ENCODE measurements at places on chromosomes 3 and 15.

DNA sequence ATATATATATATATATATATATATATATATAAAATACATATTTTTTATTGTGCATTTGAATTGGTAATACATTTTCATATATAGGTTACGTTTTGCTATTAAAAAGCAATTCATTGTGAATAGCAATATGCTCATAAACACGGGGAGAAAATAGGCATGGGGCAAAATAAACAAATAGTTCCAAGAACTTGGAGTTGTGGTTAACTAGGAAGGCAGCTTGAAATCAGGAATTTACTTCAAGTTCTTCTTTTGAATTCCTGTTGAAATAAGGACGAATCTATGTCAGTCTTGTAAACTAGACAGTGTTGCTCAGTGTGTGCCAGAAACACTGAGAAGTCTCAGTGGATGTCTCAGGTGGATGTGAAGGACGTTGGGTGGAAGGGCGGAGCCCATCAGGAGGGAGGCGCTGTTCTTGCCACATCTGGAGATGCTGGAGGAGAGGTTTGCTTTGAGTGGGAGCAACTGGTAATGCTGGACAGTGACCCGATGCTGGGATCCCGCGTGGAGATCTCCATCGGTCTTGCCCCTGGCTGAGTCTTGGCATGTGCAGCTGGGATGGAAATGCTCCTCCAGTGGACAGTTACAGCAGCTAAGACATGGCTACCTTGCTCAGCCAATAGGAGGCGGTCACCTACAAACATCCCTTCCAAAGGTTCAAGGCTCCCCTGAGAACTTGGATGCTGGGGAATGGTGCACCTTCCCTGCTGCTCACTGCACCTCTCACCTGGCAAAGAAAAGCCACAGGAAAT, 2.5 kb downstream of the IL16 start:
- no peak for DNase-seq

- DNase-seq = peak; percentile 57
Measured at GRCh38 chr15:70826634-70827033, 27.3 kb downstream of the LARP6 start.

GRCh38 chr3:162368417-162368816, 871.8 kb downstream of the OTOL1 start:
- no peak for DNase-seq

- DNase-seq = no peak
Measured at GRCh38 chr3:69823743-69824142, 84.5 kb downstream of the MITF start.

DNA sequence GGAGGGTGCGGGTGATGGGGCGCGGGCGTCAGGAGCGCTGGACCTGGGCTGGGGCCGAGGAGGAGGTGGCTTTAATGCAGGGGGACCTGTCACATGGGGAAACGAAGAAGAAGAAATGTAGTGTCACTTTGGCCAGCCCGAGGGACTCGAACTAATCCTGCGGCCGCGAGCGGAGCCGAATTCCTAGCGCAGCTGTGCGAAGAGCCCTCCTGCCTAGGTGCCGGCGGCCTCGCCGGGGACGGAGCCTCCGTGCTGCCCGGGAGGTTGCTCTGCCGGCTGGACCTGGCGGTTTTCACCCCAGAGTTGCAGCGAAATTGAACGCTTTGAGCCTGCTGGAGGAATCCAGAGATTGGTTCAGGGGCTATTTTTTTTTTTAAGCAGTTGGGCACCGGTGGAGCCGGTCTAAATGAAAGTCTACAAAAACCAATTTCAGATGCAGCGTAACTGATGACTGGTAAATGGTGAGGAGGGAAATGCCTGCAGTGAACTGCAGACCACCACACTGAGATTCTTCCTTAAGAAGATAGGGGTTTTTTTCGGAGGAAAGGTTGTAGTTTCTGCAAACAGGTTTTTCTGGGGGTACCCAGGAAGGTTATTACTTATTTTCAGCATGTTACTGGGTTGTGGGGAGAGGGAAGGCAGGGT, 662 bp downstream of the TMEM108 start:
- DNase-seq = no peak

- DNase-seq = peak; percentile 67
Measured at GRCh38 chr3:49673715-49674496, at the start of gene APEH. TSS of gene APEH (plus strand) at chr3:49674351. CDS start at chr3:49674402, 51 bp downstream.

DNA sequence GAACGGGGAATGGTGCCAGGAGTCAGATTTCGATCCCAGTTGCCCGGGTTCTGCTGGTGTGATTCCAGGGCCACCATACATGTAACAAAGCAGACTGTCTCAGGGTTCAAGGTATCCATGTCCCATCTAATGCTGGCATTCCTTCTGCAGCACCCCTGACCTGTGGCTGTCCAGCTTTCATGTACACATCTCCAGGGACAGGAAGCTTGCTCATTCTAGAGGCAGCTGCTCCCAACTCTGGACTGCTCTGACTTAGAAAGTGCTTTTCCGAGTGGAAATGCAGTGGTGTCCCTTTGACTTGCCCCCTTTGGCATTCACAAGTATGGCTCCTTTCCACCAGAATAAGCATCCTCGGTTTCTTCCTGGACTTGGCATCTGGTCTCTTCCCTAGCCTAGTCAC, 30.9 kb downstream of the PML start:
- no peak for DNase-seq

- DNase-seq = no peak
Measured at GRCh38 chr3:194134231-194134756, 1.7 kb upstream of the HES1 start.

- no peak for DNase-seq
Measured at GRCh38 chr3:48826451-48826850, 21.2 kb downstream of the PRKAR2A start.

DNA sequence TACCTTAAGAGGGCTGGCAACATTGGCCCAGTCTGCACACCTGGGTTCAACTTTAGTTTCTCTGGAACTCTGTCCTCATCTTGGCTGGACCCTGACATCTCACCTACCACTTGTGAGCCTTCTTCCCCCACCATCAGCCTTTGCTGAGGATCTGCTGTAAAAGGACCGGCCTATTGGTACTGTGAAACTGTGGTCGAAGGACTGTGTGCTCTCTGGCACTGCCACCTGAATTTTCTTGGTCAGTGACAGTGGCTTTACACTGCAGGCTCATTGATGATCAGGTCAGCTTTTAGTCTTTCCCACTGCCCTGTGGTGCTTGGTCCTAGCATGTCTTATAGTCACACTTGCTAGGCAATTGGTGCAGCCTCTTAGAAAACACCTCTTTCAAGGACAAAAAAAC, 86.9 kb downstream of the PEX5L start:
- no peak for DNase-seq

GRCh38 chr3:149224736-149225594, 3.3 kb upstream of the CP start:
- peak; percentile 87 for DNase-seq

DNA sequence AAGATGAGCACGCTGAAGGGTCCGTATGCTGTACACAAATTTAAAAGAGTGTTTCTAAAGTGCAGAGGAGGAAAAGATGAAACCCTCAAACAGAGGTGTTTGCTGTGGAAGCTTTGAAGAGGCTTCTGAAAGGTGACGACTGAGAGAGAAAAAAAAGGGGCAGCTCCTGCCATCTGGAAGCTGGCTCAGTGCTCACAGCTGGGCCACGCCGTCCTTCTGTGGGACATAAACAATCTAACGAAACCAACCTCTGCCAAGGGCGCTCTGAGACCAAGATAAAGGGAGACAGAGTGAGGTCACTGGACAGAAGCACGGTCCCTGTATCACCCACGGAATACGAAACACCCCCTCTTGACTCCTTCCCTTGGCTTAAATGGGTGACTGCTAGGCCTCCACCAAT, 96.3 kb upstream of the SLC6A6 start:
- DNase-seq = no peak

DNA sequence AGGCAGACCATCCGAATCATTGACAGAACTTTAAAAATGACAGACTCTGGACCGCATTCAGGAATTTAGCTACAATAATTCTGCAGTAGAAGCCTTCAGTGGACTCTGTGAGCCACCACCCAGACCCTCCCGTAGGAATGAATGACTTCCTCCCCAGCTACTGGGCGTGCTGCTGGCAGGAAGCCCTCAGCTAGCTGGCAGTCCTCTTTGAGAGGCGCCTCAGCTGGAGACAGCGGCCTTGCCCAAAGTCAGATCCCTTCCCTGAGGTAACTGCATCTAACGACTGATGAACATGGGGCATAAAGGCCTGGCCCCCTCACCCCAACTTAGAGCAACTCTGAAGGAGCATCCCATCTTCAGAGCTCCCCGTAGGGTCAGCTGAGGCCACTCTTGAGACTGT, 25.8 kb downstream of the CRABP1 start:
- DNase-seq = no peak

- DNase-seq = peak; percentile 30
Measured at GRCh38 chr15:75067123-75067830, 43.9 kb downstream of the PPCDC start.

DNA sequence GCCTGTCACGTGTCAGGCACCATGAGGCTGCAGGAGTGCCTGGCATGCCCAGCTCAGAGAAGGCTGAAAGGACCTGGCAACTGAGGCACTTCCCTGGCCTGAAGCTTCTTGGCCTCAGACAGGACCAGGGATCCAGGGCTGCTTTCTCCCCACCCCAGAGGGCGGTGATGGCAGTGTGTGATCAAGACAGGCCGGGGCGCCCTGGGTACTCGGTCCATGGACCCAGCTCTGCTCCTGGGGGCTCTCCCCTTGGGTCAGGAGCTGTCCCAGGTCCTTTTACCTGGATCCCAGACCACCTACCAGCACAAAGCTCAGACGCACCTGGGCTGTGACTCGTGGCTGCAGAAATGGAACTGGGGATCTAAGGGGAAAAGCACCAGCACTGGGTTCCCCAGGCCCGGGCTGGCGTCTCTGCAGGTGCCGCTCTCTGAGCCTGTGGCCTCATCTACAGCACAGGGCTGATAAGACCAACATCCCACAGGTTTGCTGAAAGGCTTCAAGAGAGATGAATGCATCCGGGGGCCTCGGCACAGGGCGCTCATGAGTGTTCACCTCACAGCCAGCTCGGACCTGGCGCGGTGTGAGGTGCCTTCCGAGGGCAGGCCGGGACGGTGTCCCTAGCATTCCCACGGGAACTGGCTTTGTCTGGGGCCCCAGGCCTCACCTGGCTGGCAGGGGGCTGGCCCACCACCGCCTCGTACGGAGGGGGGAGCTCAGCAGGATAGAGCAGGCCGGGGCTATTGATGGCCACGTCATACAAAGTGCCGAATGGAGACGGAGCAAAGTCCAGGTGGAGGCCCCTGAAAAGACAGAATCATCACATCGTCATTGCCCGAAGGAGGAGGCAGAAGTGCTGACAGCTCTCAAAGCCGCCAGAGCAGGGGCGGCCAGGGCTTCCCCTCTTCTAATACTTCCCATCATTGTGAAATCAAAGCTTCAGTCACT, 133.6 kb downstream of the NSMCE3 start:
- no peak for DNase-seq

GRCh38 chr15:37094915-37095711, 5.2 kb downstream of the MEIS2 start:
- no peak for DNase-seq

DNA sequence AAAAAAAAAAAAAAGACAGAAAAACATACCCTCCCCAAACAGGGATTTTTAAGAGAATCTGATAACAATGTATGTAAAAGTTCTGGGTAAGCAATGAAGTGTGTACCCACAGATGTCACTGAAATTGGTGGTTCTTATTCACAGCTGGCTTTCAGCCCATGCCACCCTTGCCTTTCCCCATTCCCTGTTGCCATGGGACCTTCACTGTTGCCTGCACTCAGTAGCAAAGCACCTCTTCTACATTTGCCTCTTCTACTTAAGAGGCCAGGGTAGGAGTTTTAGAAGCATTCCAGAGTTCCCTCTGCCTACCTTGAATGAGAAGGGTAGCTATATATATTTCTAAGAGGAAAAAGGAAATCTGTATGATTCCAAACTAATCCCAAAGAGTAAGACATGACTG, 57.4 kb downstream of the FMN1 start:
- no peak for DNase-seq

GRCh38 chr3:150349314-150350097, 58.6 kb upstream of the TSC22D2 start:
- DNase-seq = no peak

- no peak for DNase-seq
Measured at GRCh38 chr3:29291260-29291981, 10.6 kb downstream of the RBMS3 start.

DNA sequence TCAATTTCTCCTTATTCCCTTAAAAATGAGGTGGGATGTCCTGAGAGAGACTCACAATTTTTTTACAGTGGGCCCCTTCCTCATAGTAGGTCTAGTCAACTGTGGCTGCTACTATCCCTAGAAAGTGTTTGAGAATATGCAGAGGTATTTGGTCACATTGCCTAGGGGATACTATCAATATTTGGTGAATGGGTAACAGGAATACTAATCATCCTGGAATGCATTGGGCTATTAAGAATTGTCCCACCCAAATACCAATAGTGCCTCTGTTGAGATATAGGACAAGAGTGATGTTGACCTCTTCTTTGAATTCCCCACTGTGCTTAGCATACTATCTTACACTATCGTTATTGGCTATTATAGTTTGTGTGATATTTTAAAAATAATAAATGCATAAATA, 389.4 kb downstream of the DIPK2A start:
- DNase-seq = no peak

DNA sequence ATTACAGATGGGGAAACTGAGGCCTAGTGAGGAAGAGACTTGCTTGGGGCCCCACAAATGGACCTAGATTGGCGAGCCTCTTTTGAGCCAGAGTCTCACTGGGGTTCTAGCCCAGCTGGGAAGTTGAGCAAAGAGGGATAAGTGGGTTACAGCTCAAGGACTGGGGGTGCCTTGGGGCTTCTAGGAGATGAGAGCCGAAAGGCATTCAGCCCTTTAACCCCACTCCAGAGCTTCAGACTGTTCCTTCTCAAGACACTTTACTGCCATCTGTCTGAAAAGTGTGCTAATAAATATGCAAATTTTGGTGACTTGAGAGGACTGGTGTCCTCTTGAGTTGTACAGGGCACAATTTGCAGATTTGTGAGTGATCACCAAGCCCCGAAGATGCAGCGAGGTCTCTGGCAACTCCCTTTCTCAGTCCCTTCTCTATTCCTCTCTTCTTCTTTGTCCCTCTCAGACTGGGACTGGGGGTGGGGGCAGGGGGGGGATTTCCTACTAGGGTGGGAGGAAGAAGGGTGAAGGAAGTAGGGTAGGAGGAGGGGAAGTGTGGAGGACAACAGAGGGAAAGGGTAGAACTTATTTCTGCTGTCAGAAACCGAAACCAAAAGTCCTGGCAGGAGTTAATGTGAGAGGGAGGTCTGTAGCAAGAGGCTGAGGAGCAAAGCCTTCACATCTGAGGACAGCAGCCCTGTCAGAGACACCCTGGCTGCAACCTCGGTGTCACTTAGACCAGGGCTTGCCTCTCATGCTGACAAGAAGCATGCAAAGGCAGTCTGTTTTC, 16.2 kb upstream of the ANKDD1A start:
- DNase-seq = no peak

DNA sequence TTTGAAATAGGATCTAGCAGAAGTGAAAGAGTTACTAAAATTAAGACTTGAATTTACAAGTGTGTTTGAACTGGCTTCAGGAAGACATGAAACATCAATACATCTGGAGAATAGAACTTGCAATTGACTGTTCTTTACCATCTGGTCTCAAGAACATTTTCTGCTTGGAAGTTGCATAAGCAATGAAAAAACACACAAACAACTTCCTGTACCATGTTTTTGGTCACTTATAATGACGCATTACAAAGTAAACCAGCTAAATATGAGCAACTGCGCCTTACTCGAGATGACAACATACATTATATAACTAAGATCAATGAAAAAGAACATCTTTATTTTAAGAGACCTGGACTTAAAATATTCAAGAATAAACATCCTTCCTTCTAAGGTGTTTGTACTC, 112.5 kb downstream of the TIGIT start:
- DNase-seq = no peak

- no peak for DNase-seq
Measured at GRCh38 chr3:172982736-172983364, 158.2 kb downstream of the SPATA16 start.

Data from Panc1 (cell line).